Stimulated activated CD8-positive, alpha-beta memory T cell treated with anti-CD3 and anti-CD28 coated beads, Interleukin-7, amount 100 ng/mL, for 24 hours (primary cell): ENCODE measurements at places on chromosomes 7 and 10.

DNA sequence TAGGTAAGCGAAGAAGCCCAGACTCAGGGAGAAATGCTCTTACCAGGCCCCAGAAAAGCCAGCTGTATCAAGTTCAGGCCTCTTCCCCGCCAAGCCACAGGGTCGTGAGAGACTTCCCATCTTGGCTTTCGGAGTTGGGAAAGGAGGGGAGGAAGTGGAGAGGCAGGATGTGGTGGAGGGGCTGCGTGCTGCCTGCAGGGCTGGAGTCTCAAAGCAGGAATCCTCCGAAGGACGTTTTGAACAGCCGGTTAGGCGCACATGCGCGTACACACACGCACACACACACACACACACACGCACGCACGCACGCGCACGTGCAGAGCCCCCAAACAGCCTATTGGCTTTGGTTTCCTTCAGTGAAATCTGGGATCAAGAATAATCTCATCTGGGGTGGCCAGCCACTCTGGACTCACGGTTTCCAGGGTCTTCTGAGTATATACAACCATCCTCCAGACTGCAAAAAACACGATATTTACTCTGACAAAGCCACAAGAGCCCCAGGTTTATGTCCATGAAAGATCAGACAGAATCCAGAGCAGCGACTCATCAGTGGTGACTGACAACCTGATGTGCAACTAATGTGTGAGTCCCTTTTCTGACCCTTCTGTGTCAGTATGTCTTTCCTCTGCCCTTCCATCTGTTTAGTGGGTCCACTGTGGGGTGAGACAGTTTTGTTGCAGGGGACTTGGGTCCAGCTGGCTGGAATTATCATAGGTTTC is 115.0 kb upstream of the ZNF438 start:
- DNase-seq: no peak

DNA sequence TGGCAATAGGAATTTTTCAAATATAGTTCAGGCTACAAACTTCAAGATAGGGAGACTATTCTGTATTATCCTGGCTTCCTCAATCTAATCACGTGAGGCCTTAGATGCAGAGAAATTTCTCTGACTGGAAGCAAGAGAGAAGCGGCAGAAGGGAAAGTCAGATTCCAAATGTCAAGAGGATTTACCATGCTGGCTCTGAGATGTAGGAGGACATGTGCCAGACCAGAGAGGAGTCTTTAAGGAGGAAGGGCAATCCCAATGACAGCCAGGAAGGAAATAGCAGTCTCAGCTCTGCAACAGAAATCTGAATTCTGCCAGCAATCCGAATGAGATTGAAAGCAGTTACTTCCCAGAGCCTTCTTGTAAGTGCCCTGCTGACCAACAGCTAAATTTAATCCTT is 57.4 kb downstream of the NUTM2E start:
- no peak for DNase-seq

DNA sequence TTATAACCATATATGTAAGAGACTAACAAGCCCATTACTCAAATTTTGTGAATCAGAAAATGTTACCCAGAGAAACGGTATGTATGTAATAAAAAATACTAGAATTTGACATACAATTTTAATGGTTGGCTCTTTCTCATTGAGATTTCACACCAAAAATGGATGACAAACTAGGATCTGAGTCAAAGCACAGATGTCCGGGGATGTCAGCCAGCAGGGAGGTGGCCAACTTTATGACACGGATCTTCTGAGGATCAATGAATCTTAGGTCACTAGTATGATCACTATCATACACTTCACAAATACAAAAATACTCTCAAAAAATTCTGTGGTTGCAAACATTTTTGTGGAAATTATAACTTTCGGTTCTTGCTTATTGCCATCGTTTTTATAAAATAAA is 173.5 kb upstream of the NFE2L3 start:
- no peak for DNase-seq

DNA sequence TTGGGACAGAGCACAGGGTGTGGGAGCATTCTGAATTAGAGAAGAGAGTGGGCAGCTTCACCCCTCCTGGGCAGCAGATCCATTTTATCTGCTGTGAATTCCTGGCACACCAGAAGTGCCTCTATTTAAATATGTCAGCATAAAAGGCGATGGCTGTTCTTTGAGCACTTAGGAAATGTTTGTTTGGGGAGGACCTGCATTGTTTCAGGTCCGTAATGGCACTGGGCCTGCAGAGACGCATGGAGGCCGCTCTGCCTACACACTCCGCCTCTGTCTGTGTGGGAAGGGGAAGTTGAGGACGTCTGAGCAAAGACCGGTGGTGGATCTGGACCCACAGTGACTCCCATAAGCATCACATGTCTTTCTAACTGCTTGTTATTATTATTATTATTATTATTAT is 253.2 kb downstream of the CAMK1D start:
- DNase-seq: no peak

DNA sequence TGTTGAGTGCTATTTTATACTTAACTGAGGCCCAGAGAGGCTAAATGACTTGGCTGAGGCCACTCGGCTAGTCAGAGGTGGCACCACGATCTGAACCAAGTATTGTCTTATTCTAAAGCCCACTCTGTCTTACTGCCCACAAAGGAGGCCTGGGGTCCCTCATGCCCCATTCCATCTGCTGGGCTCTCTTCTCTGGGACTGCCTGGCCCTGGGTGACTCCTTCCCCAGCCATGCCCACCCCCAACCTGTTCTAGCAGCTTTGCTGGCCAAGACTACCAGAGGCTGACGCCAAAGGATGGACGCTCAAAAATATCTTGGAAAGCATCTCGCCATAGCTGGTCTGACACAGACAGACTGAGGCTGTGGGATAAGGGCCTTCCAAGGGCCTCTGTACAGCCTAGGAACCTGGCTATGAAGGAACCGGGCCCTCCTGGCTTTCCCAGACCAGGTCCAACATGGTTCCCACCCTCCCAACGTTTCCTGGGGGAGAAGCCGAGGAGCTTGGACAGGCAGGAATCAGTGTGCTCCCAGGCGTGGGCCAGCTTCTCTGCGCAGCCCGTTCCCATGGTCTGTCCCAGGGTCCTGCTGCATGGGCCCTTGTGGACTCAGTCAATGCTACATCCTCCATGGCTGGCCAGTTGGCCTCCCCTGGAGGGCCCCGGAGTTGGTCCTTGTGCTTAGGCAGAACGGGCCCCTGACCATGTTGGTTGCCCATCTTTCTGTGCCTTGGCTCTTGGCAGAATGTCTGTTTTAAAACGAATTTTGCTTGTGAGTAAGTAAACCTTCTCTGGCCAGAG is 11.7 kb downstream of the HSPA12A start:
- DNase-seq: no peak

- no peak for DNase-seq
Observed at GRCh38 chr7:41169317-41169716, 533.6 kb downstream of the INHBA start.

DNA sequence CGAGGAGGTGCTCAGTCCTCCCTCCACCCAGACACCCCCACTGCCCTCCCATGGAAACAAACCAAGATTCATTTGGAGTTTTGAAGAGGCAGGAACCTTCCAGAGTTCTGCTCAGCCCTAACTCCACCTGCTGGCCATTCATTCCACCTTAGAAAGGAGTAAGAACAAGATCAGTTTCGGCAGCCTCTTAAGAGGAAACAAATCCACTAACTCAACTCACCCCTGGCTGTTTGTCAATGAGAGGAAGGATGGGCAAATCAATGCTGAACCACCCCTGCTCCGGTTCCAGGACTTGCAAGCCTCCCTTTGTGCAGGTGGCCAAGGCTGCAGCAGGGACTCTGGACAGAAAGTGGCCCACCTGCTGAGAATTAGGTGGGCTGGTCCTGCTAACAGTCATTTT is 26.2 kb downstream of the CCDC3 start:
- no peak for DNase-seq

GRCh38 chr10:3879073-3879472 is 94.1 kb upstream of the KLF6 start:
- no peak for DNase-seq

DNA sequence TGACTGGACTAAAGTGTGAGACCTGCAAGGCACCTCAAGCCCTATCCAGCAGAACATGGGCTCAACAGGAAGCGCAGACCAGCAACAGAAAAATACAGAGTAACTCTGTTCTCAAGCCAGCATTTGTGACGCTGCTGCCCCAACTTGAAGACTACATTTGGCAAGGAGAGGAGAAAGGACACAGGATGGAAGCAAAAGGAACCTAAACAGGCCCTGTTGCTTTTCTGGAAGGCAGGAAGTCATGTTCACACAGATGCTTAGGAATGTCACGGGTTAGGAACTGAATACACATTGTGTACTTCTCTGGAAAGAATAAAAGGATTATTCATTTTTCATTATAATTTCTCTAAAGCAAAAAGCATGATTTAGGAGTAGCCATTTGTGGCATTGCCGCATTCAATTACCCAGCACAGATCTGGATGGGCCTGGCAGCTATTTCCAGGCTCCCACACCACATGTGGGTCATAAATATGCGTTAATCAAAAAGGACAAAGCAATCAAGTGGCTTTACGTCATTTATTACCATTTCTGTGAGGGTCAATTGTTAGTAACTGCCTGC is 19.8 kb upstream of the TOMM7 start:
- no peak for DNase-seq

- DNase-seq: no peak
Observed at GRCh38 chr7:33155811-33156210, 26.4 kb downstream of the BBS9 start.

- no peak for DNase-seq
Observed at GRCh38 chr10:84204610-84205009, 10.3 kb downstream of the CDHR1 start.

- DNase-seq: no peak
Observed at GRCh38 chr7:45576249-45576929, 2.2 kb downstream of the ADCY1 start.

DNA sequence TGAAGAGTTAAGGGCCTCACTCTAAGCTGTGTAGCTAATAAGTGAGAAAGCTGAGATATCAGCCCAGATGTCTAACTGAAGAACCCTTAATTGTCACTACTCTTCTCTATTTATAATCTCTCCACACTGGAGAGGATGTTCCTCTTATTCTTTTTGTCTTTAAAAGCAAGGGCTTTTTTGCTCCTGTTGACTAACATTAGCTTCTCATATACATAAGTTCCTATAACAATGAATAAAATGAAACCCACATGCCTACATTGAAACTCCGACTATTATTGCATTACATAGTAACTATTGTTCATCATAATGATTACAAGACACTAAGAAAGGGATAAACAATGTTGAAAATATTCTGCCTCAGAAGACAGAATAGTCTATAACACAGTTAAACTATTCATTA is 67.1 kb downstream of the GNAT3 start:
- DNase-seq: no peak

DNA sequence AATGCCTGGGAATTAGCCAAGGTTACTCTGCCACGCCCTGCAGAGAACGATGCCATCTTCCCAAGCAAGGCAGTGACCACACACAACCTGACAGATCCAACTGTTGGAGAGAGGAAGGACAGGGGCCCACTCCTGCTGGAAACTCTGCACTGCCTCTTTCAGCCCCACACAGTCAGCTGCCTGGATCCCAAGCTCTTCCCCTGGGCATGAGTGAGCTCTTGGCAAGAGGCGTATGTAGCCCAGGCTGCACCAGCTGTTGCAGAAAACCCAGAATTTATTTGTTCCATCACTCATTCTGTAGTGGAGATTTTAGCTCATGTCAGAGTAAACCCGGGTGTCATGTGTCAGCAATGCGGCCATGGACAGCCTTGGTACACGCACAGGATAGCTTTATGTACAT is 135.1 kb upstream of the TRIM24 start:
- no peak for DNase-seq

- DNase-seq: no peak
Observed at GRCh38 chr7:137895301-137896221, 48.8 kb upstream of the DGKI start.

DNA sequence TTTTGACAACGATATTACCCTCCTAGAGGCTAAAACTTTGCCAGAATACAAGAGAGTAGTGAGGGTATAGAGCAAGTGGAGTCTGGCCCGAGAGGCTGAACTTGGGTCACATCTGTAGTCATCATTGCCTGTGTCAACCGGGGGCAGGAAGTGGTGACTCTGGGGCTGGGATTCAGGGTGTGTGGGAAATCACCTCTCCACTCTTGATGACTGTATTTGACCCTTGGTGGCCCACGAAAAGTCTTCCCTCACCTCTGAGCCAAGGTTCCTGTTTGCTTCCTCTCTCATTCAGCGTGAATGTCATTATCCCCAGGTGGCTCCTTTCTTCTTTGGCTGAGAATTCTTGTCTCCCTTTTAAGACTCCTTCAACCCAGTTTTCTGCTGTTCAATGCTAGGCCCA is 240.4 kb downstream of the ABCA13 start:
- DNase-seq: no peak

- no peak for DNase-seq
Observed at GRCh38 chr10:17214971-17215781, 12.9 kb upstream of the VIM start.
